ENCODE measurements at places on chromosomes 6 and 20.

GRCh38 chr20:51413857-51414256 lies 128.7 kb downstream of the NFATC2 start:
- no peak for DNase-seq

DNA sequence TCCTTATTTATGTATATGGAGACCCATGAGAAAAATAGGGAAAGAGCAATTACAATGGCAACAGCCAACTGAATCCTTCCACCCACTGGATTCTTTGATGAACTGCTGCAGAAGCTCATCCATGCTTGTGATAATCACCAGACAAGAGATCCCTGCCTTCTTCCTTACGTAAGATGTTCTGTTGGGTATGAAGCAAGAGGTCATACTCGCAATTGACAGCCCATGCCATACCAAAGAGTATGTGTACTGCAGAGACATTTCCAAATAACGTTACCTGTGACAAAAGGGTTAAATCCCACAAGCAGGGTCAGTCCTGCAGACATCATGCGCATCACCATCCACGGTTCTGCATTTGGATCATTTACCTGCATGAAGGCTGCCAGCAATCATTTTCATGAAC lies 27.8 kb downstream of the ELOVL5 start:
- no peak for DNase-seq

DNA sequence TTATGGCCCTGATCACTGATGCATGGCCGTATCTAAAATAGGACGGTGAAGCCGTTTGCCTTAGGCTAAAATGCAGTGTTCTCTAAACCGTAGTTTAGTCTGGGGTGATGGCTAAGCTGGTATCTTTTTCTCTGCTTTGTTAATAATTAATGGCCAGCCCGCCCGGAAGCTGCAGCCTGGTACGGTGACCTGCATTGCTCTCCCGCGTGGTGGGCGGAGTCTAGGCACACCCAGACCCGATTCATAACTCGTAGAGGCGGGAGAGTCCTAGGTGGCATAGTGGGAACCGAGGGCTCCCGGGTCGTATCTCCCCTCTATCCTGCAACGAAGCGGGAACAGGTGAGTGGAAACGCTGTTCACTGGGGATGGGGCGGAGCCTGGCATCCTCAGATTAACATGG lies 5.5 kb downstream of the CDH4 start:
- DNase-seq = no peak

DNA sequence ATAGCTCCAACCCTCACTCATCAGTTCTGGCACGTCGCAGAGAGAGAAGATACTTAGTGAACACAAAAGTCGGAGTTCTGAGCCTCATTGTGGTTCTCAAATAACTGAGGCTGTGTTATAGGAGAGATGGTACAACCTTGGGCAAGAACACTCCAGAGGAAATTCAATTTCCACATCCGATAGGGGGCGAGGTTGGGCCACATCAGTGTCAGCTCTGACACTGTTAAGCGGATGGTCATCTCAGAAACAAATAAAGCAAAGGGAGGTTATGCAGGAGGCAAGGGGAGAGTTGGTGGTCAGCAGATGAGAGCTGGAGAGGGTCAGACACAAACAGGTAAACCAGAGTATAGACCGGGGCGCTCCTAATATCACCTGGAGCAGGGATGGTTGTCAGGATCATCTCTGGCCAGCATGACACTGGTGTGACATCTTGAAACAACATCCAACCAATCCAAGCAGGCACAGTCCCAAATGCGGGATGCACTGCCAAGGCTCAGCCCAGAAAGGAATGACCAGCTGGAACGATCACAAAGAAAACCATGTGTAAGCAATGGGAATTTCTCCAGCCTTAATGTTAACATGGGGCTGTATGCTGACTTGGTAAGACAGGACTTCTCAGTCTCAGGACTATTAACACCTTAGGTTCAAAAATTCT lies 331.8 kb downstream of the HACE1 start:
- no peak for DNase-seq

- DNase-seq = no peak
Measured at GRCh38 chr20:5400164-5400762, 83.5 kb upstream of the PROKR2 start.

- no peak for DNase-seq
Measured at GRCh38 chr6:146767632-146768031, 168.9 kb downstream of the ADGB start.

DNA sequence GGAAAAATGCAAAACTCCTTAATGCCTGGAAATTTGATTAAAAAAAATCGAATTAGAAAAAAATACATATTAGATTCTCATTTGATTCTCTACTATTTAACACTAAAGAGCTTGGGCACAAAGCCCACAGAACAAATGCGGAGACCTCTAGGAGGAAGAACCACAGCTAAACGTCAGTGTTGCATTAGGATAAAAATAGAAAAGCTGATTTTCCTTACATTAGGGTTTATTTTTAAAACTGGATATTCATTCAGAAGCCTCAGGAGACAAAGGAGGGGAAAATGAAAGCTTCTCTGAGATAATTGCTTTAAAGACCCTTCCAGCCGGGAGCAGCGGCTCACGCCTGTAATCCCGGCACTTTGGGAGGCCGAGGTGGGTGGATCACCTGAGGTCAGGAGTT lies 77.3 kb downstream of the ECT2L start:
- no peak for DNase-seq

GRCh38 chr20:60211618-60212463 lies 253.6 kb downstream of the CDH26 start:
- DNase-seq = no peak

Measured in NCI-H1105 treated with DMSO at 0.1 percent for 48 hours (cell line).